ENCODE measurements at places on chromosomes 3 and 15.

DNA sequence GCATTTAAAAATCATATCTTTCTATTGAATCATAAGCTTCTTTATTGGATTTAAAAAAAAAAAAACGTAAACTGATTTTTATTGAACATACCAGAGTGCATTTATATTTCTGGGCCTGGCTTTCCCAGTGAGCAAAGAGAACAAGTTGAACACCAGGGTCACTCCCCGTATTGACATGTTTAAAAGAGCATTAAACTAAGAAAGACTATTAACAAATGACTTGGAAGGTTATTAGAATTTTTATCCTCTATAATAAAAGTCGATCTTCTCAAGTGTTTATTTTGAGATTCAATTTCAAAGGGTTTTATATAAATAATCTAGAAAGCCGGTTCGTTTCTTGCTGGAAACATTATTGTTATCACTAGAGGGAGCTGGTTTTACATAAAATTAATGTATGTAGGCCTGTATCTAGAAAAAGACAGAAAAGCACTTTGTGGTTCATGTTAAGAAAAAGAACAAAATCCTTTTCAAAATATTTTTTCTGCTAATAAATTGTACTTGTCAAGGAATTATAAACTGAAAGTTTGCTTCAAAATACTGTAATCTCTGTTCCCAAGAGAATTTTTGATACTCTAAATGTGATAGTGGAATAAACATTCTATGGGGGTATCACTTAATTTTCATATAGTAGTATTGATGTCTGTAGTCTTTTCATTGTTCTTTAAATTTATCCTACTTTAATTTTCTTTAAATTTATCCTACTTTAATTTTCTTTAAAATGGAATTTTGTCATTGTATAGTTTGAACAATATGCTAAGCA, 321.8 kb upstream of the MME start:
- peak; percentile 9 for DNase-seq

GRCh38 chr3:43346978-43347749, 60.8 kb downstream of the SNRK start:
- no peak for DNase-seq

DNA sequence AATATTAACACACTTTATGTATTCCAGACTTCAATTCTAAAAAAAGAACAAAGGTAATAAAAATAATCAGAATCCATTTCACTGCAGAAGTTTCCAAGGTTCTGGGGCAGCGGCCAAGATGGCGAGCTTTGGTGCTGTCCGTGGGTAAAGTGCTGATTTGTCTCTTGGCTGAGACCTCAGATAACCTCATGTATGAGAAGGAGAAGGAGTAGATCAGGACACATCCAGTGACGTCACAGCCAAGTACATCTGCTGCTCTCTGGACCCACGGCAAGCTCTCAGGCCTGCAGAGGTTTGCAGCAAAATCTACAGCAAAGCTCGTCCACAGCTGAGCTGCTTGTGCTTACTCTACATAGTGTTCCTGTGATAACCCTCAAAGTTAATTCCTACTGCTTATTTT, 165.7 kb downstream of the MAGI1 start:
- DNase-seq: no peak

DNA sequence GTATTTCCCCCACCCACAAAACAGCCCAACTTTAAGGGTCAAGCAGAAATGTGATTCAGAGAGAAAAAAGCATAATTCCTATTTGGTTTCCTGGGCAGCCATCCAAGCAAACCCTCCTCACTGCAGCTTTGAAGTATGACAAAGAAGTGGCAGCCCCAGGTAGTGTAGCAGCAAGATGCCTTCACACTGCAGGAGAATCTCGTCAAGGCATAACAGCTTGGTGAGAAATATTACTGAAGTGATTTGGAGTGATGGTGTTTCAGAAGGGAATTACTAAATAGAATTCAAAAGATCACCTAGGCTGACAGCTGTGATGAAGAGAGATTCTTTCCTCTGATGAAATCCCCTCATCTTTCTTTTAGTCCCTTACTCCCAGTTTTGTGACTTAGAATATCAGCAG, 173.9 kb downstream of the PYDC2 start:
- DNase-seq: no peak

DNA sequence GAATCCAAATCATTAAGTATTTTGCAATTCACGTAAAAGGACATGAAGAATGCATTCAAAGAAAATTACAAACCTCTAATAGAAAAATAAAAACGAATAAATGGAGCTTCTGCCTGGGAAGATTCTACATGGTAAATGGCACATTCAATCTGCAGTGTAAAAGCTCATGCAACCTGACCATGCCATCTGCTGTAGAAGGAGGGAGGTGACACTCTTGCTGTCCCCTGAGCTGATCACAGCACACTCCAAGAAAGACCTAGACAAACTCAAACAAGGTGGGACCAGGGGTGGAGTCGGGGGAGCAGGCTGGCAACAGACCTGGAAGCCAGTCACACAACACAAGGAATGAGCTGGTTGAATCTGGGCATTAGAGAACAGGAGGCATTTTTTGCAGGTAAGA, 101.8 kb downstream of the BDH1 start:
- peak; percentile 43 for DNase-seq
